Stimulated activated CD4-positive, alpha-beta T cell treated with anti-CD3 and anti-CD28 coated beads, Interleukin-1b, Interleukin-23, amount 100 ng/mL, for 1 hour (primary cell): ENCODE measurements at places on chromosomes 4 and X.

GRCh38 chr4:40587826-40588225 lies 41.8 kb downstream of the RBM47 start:
- DNase-seq: no peak

- DNase-seq: no peak
Observed at GRCh38 chr4:146435962-146436361, 85.8 kb downstream of the SLC10A7 start.

DNA sequence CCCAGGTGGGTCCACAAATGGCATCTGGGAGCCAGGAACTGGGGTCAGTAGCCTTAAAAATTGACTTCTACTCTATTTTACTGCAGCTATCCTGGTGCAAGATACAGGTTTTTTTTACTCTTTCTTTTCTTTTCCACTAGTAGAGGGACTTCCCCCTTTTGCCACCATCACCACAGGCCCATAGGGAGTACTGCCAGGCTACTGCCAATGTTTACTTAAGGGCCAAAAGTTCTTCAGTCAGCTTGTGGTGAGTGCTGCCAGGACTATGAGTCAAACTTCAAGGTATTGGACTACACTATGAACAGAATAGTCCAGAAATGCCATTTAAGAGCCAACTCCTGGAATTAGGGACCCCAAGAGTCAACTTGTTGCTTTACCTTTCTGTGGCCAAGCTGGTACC lies 94.7 kb downstream of the EDA2R start:
- no peak for DNase-seq

DNA sequence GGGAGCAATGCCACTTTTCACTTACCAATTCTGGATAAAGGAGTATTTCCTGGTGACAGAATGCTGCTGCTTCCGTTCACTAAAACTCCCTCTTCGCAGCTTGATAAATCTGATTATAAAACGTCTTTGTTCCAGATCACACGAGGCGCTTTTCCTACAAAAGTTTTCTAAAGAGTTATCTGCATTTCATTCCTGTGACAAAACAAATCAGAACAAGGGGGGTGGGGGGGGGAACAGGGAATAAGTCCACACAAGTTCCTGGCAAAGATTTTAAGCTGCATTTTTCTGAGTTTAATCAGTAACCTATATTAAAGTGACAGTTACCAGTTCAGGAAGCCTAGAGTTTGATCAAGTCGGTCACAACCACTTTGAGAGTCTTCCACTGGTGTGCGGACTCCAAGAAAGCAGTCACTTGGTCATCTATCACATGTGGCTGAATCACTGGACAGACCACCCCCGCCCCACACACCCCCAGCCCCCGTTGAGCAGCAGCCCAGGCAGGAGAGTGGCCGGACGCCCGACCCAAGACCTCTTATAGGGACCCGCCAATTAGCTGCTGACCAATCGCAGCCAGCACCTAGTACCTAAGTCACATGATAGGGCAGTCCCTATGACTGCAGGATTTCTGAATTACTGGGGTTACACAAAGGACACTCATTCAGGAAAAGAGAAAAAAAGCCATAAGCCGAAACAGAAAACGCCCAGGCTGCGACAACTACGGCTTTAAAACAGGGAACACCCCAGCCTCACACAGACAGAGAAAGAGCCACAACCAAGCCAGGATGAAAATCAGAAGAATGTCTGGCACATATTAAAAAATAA lies 569.3 kb upstream of the DIPK2B start:
- DNase-seq: no peak

DNA sequence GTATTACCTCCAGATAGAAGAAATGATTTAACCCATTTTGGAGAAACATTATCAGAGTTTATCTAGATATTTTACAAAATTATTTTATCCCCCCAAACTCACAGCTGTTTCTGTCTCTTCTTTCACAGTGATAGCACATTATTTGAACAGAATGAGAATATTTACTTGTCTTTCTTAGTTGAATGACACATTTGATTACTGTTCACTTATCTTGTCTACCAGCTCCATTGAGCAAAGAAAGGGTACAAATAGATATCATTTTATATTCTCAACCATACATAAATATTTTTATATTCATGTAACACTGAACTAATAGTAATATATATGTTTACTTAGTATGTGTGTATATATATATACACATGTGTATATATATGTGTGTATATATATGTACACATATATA lies 364.2 kb downstream of the GALNTL6 start:
- no peak for DNase-seq
